ENCODE measurements at places on chromosomes 7 and 10.

- DNase-seq, result no peak
These were observed 17.5 kb downstream of the RCC1L start for GRCh38 chr7:75055830-75056772.

GRCh38 chr7:7966141-7966734, 2.4 kb upstream of the GLCCI1 start:
- DNase-seq, result no peak

DNA sequence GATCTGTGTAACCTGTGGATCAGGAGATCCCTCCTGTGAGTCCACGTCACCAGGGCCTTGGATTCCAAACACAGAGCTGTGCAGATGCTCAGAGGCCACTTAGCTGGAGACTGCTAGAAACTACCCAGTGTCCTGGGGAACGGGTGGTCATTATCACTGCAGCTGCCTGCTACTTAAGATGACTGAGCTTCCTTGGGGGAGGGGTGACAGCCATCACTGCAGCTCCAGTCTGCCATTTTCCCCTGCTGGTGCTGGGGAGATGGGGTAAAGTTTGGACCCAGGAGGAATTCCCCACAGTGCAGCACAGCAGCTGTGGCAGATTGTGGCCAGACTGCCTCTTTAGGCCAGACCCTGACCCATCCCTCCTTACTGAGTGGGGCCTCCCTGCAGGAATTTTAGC, 78.8 kb upstream of the VOPP1 start:
- no peak for DNase-seq

DNA sequence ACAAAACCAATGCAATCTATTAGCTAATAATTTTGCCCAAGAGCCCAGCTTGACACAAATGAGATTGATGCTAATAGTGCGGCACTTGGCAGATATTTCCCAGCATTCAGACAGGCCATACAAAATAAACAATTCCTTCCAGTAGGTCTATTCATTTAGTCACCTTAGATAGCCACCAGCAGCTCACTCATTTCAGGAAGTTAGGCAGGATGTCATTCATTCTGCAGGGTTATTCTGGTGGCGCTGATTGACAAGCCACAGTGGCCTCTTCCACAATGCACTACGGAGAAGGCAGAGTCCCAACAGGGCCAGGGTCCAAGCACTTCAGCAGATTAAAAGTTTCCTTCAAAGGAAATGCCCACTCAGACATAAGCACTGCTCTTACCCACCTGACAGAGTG, 55.8 kb downstream of the PIK3AP1 start:
- DNase-seq, result no peak

DNA sequence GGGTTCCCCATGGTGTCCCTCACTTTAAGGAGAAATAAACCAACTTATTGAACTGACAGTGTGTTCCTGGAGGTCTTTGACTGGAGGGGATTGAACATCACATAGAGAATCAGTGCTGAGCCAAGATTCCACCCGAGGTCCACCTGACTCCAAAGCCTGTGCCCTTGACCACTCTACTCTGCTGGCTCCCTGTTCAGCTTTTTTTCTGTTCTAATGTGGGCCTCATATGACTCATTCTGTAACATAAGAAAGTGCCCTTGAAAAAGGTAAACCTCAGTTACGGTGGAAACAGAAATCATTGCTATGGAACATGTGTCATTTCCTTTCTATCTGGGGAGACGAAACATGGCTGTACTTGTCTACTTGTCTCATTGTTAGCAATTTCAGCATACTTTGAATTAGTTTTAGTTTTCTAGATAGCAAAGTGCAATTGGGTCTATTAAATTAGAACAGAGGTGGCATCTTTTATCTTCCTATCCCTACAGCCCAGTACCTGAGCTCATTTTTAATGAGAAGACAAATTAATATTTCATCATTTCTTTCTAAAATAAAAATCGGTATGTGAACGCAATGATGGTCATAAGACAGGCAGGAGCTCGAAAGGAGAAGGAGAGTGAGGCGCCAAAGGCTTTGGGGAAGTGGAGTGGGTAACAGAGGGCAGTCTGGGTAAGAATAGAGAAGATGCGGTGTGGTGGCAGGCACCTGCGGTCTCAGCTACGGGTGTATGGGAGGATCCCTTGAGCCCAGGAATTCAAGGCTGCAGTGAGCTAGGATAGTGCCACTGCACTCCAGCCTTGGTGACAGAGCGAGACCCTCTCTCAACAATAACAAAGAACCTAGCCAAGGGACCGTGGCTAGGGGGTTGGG, 1.5 kb downstream of the GSDME start:
- DNase-seq, result no peak

DNA sequence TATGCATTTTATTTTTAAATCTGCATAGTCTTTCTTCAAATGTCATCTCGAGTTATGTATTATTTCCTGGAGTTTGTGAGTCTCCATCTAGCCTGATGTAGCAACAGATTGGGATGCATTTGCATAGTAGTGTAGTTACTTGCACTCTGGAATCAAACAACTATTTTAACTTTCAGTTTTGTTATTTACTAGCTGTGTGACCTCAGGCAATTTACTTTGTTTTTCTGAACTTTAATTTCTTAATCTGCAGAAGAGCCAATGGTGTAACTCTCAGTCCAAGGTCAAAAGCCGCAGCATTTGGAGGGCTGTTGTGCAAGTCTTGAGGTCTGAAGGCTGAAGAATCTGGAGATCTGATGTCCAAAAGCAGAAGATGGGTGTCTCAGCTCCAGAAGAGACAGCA, 175.8 kb upstream of the SORCS1 start:
- DNase-seq, result no peak

DNA sequence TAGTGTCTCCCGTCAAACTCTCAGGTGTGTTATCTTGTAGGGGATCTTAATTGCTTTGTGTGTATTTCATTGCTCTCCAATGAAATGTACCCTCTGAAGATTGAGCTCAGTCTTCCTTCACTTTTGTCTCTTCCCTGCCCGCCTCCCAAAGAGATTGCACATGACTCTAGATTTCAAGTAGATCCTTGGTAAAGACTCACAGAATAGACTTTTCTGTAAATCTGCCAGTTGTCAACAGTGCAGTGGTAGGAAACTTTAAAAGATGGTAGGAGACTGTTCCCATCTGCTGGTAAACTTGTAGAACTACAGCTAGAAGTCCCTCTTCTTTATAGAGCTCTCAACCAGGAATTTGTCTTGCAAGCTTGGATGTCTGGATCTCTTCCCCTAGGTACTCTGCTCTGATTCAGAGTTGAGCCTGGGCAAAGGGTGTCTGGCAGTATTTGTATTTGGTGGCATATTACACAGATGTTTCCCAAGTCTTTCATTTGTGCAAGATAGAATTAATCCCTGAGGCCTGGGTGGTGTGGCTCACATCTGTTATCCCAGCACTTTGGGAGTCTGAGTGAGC, 9.6 kb downstream of the CCL26 start:
- DNase-seq, result no peak

DNA sequence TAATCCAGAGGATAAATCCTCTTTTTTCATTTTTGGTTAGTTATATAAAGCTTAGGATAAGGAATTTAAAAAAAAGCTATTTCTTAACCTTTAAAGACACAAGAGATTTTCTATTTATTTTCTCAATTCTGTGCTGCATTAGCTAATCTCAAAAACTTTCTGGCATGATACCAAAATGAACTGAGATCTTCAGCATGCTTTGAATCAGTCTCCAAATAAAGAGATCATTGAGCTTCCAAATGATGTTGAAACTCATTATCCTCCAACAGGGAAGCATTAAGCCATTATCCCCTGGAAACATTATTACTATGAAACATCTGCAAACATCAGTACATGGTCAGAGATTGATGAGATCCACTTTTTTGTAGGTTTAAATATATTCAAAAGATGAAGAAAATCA, 350.3 kb upstream of the TEX47 start:
- DNase-seq, result no peak
